ENCODE measurements at places on chromosomes 7 and 10.

DNA sequence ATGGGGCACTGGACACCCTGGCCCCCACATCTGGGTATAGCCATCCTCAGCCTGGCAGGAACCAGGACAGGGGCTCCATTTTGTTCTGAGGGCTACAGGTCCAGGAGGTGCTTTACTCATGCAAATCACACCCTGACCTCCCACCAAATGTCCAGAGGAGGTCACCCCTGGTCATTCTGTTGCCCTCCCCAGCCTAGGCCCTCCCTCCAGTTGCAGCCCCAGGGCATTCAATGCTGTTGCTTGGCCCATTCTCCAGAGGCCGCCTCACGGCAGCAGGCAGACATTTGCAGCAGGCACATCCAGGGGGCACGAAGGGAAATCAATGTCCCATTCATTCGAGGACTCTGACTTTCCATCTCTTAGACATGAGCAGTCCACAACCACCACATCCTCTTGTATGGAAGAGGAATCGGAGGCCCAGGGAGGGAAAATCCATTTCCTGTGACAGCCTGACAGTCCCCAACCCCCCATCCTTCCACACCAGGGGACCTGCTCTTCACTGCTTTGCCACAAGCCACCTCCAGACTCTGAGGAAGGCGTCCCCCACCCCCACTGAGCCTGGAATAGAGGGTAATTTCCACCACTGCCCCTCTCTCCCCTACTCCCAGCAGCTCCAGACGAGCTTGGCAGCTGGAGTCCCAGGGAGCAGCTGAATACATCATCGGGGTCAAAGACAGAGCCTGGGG, 76.2 kb upstream of the UNC5B start:
- DNase-seq = no peak

- no peak for DNase-seq
These were observed 26.5 kb upstream of the TOMM7 start for GRCh38 chr7:22849172-22849571.

DNA sequence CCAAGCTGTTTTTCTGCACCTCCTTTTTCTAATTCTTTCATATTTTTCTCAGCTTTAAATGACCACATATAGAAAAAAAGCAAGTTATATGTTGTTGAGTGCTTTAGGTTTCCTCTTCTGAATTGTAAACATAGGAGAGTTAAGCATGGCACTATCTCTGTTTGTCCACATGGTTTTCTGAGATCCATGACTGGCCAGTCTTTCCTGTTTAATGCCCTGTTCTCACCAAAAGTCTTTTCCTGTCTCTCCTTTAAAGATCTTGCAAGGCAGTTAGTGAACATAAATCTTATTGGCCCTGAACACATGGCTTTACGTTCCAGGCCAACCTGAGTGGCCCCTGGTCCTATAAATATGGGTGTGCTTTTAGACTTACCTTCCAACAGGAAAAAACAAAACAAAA, 19.4 kb downstream of the TRPV5 start:
- no peak for DNase-seq

- peak; percentile 70 for DNase-seq
These were observed 110.6 kb downstream of the EMX2 start for GRCh38 chr10:117653170-117653515.

DNA sequence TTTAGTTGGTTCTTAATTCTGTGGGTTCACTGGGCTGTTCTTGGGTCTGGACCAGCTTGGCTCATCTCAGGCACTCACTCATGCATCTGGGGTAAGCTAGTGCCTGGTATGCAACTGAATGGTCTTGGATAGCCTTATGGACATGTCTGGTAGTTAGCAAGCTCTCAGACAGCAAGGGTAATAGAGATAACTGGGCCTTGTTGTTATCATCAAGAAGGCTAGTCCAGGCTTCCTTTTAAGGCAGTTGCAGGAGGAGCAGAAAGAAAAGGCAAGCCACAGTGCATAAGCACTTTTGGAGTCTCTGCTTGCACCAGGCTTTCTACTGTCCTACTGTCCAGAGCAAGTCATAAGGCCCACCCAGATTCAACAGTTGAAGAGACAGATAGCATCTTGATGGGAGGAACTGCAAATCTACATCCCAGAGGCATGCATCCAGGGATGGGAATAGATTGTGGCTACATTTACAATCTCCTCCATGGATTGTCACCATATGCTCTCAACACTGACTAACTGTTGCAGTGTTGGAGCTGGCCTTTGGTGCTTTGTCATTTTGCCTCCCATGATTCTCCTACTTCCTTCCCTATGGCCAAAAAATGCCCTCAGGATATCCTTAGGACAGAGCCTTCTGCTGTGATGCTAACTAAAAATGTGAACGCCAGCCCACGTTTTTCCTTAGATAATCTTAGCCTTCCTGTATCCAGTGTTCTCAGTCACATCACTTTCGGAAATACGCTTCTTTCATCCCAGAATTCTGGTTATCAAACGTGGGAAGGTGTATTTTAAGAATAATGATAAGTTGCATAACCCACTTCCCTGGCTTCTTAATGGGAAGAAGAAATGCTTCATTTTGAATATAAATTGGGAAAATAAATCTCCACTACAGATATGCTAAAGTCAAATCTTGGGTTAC, 3.6 kb downstream of the GIMAP4 start:
- no peak for DNase-seq

DNA sequence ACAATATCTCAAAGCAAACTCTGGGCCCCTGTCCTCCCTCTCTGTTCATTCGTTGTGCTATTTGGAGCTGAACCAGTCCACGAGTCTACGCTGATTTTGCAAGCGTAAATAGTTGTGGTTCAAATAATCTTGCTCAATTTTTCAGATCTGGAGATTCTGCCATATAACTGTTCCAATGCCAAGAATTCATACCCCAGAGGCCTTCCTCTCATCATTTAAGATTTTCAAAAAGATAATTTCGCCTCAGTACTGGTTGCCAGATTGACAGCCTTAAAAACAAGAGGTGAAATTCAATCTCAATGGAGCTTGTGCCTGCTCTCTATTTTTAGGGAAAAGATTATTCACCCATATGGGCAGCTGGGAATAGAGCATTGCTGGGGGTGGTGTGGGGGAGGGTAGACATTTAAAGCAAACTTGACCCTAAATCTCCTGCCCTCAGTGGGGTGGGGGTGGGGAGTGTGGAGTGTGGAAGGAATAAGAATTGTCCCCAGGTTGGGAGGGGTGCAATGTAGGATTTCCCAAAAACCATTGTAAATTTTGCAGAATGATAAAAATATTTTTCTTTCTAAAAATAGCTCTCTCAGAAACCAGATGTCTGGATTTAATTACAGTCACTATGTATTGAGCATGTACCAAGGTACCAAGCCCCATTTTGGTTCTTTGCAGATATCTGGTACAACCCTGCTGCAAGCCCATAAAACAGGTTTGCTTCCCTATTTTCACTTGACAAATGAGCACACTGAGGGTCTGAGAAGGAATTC, 104.7 kb upstream of the EEPD1 start:
- peak; percentile 69 for DNase-seq

DNA sequence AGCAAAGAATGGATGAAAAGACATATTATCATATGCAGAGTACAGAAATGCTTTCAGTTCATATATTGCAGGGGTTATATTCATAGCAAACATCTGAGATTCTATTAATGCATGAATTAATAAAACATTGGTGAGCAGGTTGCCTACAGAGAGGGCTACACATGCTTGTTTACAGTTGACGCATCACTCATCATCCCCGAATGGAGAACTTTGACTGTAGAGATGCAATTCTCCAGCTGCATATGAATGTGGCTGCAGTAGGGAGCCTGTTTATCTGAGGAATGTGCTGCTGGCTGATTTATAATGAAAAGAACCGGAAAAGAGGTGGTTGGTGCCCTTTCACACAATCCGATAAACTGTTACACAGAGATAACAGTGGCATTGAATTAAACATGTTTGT, 116.5 kb downstream of the GRM3 start:
- DNase-seq = no peak

DNA sequence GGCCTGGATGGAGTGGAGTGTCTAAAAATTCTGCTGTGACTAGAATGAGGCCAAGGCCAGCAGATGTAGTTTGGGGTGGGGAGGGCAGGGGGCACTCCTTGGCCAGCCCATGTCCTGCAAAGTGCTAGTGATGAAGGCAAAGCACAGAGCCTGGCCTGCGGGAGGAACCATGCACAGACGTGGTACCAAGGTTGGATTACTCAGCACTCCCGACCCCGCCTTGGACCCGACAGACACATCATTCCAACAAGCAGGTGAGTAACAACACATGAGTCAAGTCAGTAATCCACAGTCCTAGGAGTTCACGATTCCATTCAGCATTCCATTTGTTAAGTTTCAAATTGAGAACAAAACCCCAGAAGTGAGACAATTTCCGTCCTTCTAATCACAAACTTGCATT, 317.3 kb downstream of the TCERG1L start:
- no peak for DNase-seq

- no peak for DNase-seq
These were observed 37.6 kb downstream of the GRM8 start for GRCh38 chr7:127214956-127215718.
